CD8-positive, alpha-beta memory T cell (primary cell): ENCODE measurements at places on chromosomes 1 and 21.

- no peak for DNase-seq
Measured at GRCh38 chr1:224082146-224082545, 31.8 kb upstream of the FBXO28 start.

GRCh38 chr1:63362578-63362977, 4.8 kb upstream of the ALG6 start:
- no peak for DNase-seq

- DNase-seq: no peak
Measured at GRCh38 chr1:213231795-213232231, 180.8 kb downstream of the RPS6KC1 start.

- DNase-seq: no peak
Measured at GRCh38 chr21:42150474-42151085, 68.4 kb upstream of the ABCG1 start.

- DNase-seq: no peak
Measured at GRCh38 chr1:169305948-169306347, 61.6 kb downstream of the NME7 start.

- DNase-seq: no peak
Measured at GRCh38 chr1:92822879-92823278, 9.0 kb upstream of the RPL5 start.

DNA sequence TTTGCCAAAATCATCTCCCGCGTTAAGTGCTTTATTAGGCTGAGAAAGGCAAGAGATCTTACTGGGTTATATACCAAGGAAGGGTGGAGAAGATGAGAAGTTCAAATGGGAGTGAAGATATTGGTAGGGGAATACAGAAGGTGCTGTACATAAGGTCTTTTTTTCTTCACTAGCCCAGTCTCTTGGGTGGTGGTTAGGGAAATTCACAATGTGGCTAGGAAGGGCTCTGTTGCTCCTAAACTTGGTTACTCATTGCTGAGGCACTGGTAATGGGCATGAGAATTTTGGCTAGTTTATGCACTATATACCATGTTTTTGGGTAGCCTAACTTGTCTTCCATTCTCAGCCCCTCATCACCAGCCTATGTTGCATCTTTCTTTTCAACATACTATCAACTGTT, 50.6 kb downstream of the LHX4 start:
- no peak for DNase-seq

GRCh38 chr1:245488346-245489129, 333.8 kb downstream of the KIF26B start:
- no peak for DNase-seq

DNA sequence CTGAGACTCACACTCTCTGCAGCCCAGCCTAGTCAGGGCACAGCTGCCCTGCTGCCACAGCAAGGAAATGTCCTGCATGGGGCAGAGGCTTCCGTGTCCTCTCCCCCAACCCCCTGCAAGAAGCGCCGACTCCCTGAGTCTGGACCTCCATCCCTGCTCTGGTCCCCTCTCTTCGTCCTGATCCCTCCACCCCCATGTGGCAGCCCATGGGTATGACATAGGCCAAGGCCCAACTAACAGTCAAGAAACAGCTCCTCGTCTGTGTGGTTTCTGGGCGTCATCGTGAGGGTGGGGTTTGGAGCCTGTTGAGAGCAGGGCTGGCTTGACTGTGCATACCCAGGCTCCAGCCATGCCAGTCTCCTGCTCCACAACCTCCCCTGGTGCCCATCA, 19.5 kb downstream of the FAAH start:
- peak; percentile 58 for DNase-seq
